ENCODE measurements at places on chromosomes 3 and 15. TPM values are rescaled to one million over a fixed set of nuclear protein-coding genes. Genes with fewer than 3 reads are reported as not detected.

GRCh38 chr3:53457068-53457467 is 37.3 kb upstream of the CACNA1D start:
- no peak for DNase-seq

DNA sequence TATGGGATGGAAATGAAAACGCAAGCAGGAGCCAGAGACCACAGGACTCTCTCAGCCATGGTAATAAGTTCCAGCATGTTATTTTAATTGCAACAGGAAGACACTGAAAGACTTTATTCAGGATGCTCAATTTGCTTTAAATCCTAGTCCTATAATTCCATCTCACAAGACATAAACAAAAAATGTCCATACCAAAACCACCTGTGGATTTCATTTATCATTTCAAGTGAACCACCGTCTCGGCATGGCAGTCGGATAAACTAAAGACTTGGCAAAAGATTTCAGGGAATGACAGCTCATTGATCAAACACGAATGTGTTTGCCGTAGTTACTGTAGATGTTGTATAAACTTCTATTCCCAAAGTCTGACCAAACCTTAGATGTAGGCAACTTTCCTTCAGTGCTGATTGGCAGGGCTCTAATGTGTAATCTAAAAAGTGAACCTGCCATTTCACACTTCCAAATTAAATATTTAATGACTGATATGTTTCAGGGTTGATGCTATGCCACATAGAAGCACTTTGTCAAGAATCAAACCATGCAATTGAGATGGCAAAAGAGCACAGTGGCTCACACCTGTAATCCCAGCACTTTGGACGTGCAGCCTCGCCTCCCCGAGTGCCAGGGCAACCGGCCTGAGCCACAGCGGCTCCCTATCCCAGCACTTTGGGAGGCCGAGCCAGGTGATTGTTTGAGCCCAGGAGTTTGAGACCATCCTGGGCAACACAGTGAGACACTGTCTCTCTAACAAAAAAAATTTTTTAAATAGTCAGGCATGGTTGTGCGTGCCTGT is 331.7 kb downstream of the MAGI1 start:
- DNase-seq, result no peak

- no peak for DNase-seq
These were observed 20.7 kb downstream of the ITGA11 start for GRCh38 chr15:68411343-68411675.

DNA sequence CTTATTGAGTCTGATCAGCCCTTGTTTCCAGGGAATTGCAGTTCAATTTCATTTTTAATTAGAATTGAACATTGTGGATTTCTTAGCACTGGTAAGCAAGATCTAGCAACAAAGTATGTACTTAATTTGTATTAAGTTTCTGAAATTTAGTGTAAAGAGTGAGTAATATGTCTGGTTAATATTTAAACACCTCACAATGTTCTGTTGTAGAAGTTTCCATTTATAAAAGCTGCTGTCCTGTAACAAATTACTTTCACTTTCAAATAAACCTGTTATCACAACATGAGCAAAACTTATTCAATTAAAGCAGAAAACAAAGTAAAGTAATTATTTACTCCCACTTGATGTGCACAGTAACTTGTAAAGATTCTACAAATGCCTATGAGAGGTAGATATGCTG is 448.5 kb downstream of the NAALADL2 start:
- DNase-seq, result no peak

DNA sequence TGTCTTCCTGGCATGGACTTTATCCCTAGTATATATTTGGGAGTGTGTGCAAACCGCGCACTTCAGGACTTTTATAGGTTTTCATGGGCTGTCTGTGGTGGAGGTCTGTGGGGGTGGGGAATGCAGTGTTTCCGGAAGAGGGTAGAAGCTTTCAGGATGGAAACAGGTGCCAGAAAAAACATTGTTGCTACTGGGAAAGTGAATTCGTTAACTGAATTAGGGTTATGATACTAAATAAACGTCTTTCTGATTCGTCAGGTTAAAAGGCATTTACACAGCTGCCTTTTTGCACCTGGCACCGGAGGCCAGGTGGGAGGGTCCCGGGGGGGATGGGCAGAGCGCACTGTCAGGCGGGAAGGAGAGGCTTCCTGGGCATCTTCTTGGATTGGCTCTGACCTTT is 62.1 kb downstream of the SLCO3A1 start:
- no peak for DNase-seq

DNA sequence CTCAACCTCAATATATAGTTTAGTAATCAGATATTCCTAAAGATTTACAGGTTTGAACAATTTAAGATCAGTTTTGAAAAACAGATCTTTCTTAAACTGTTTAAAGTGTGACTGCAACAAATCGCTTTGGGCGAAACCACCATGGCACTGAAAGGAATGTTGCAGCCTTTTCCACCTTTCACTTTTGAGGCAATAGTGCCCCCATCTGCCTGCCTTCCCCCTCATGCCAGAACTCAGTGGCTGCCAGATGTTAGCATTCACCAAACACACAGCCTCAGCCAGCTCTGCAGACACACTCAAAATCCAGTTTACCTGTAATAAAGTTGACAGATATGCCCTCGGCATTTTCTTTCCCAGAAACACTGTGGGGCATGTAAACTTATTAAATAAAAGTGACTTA is 3.3 kb downstream of the LYSMD4 start:
- no peak for DNase-seq

DNA sequence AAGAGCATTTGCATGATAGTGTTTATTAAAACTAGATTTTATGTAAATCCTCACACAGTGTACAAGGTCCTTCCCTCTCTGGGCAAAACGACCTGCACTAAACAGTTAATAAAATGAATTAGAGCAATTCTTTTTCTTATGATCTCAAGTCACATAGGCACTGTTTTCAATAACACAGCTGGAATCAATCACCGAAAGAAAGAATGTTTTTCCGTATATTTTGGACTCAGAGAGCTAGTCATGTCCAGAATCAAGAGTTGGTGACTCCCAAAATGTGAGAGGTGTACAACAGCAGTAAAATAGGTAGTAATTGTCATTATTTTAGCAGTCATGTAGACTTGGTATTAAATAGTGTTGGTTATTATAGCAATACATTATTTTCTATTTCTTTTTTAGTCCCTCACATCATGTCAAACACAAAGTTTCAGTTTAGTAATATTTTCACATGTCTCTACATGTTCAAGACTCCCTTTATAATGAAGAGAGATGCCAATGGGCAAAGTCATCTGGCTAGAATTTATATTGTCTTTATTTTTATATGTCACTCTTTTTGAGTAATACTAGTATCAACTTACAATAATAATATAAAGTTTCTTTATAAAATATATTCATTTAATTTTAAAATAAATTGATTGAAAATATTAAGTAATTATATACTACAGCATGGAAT is 448.6 kb upstream of the CDIN1 start:
- DNase-seq, result no peak

DNA sequence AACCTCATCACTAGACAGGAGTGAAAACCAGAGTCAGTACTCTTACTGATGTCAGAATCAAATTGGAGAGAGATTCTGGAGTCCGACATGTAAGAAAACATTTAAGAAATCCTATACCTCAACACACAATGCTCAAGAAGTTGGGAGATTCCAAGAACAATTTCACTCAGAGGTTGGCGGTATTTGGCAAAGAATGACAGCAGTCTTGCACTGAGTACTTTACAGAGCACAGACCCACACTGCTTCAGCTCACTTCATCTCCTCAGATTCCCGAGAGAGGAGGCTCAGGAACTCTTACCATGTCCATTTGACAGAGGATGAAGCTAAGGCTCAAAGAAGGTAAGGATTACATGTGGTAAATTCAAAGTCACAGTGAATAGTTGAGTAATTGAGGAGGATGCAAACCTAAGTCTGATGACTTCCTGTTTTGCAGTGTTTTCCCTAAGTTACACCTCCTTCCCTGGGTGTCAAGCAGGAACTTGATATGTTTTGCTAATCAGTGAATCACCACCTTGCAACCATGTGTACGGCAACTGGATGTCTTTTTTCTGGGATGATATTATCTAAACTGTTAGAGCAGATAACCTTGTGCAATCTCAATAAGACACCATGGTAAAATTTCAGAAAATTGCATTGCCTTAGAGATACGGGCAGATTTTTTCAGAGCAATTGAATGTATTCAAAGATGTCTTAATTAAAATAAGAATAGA is 61.3 kb upstream of the MME start:
- no peak for DNase-seq

- DNase-seq, result no peak
These were observed 7.9 kb upstream of the EOMES start for GRCh38 chr3:27729748-27730611.

FBXW12 gene
- not detected for total RNA-seq

GRCh38 chr15:55659481-55659880 is 71.3 kb upstream of the PYGO1 start:
- DNase-seq, result no peak

GRCh38 chr3:194468086-194468485 is 18.7 kb downstream of the ATP13A3 start:
- no peak for DNase-seq

DNA sequence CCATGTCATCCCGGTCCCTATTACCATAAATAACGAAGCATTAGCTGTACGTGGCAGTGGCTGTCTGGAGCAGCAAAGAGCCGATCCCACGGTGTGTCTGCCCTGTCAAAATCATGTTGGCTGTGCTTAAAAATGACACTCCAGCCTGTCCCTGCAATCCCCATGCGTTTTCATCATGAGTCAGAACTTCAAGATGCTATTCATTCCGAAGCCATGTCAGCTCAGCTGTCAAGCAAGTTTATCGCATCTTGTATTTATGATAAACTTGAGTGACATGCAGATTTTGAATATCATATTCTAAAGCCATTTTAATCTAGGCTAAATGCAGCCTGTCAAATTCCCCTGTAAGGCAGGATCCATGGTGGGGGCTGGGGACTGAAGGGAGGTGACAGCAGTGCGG is 152.4 kb downstream of the TJP1 start:
- DNase-seq, result no peak

NEO1 gene
- 8.3 TPM for total RNA-seq

DNA sequence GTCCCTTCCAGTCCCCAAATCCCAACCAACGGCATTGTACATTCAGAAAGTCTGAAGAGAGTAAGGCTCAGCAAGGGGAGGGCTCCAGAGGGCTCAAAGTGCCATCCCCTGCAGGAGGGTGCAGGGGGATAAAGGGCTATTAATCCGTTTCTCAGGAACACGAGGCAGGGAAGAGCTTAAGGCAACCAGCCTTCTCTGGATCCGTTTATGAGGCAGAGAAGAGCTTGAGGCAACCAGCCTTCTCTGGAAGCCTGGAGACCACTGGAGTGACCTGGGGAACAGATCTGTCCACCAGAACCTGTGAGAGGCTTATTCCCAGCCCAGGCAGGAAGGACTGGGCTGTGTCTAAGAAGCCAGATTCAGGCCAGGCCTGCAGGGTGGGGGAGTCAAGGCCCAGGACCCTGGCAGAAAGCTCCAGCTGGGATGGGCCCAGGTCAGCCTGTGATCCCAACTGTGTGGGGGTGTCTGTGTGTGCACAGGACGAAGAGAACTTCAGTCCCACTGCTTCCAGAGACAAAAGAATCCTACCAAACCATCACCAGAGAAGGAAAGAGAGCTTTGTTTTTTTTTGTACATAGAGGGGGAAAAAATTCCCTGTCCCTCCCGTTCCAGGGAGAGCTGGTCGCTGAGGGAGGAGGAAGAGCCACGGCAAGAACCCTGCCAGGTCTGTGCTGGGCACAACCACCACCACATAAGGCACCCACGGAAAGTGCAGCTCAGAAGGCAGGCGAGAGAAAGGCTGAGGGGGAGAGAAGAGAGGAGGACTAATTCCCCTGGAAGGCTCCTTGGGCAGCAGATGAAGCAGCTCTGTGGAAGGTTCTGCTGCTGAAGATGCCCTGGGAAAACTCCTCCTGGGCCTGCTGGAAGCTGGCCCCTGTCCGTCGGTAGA is 1.6 kb upstream of the ULK3 start:
- peak; percentile 34 for DNase-seq

- no peak for DNase-seq
These were observed 33.6 kb downstream of the CD276 start for GRCh38 chr15:73717802-73718201.

GRCh38 chr15:45829336-45830153 is 194.7 kb downstream of the SQOR start:
- DNase-seq, result no peak

- no peak for DNase-seq
These were observed 667.1 kb upstream of the NR2F2 start for GRCh38 chr15:95663156-95664100.

DNA sequence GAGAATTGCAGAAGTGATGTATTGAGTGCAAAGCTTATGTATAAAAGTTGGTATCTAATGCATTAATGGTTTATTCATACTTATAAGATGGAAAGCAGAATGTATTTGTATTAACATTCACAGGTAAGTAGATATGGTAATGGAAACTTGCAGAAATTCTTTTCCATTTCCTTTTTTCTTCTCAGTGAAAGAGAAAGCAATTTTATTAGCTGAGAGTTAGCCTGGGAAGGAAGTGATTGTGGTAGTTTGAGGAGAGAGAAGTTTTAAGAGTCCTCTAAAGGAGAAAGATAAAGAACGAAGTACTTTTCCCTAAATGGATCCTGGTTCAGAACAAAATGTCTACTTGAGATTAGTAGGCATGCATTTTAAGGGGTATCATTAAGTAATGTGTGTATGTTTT is 60.1 kb upstream of the OSTN start:
- no peak for DNase-seq

DNA sequence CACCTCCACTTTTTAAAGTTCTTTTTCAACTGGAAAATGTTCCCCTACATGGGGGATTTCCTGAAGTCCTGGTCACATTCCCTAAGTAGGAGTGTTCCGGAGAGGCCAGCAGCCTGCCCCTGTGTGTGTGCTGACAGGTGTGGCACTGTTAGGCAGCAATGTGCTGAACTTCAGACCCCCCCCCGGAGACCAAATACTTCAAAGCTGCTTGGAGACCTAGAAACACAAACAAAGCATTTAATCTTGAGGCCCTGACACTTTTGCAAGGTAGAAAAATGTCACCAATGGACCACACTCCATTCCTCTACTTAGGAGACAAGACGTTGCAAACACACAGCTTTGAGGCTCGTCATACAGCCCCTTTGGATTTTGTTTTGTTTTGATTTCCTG is 259.6 kb upstream of the CTNNB1 start:
- no peak for DNase-seq

- peak; percentile 34 for DNase-seq
These were observed 10.3 kb upstream of the KIF7 start for GRCh38 chr15:89665449-89666181.

DNA sequence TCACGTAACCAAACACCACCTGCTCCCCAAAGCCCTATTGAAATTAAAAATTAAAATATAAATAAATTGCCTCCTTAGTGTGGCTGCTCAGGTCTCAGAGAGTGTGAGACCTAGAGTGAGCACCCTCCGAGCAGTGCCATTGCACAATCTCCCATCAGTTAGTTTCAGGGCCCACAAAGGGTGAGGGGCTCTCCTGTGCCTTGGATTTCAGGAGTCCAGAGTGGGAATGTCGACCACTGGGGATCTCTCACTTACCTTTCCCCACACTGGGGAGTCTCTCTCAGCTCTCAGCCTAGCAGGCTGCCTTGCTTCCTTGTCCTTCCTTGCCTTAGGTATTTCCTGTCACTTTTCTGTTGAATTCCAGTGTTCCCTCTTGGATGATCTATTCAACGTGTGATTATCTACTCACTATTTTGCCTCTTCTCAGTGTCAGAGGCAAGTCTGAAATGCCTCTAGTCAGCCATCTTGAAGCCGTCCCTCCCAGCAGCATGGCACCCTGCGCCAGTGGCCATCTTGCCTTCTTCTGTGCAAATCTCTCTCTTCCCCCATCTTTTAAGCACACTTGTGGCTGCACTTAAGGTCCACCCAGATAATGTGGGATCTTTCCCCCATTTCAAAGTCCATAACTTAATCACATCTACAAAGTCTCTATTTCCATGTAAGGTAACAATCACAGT is 119.3 kb downstream of the LRRK1 start:
- peak; percentile 7 for DNase-seq
